ENCODE measurements at places on chromosomes 11 and 22. TPM values are rescaled to one million over a fixed set of nuclear protein-coding genes. Genes with fewer than 3 reads are reported as not detected.

DNA sequence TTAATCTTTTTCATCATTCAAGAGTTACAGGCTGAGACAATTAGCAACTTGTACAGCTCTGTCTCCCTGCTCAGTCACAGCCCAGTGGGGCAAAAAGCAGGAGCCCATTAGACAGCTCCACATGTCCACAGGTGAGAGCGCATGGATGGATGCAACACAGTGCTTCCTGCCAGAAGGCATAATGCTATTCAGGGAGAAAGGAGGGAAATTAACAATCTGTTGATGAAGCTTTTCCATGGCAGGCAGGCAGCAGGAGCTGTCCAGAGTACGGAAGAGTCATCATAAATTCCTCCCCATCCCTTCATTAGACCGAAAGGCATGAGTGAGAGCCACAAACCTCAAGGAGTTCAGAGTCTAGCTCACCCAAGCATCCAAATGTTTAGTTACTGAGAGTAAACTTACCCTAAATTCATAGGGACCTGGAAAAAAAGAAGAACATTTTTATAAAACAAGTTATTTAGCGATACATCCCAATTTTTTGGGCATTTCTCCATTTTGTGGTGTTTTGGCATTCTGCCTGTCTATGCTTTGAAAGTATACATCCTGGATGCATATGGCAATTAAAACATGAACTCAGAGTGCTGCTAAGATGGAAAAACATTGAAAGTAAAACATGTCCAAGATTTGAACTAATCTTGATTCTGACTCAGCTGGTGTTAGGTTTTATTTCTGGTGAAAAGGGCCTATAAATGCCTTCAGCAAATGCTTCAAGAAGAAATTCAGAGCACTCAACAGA lies 428.1 kb downstream of the OPCML start:
- DNase-seq: no peak

DNA sequence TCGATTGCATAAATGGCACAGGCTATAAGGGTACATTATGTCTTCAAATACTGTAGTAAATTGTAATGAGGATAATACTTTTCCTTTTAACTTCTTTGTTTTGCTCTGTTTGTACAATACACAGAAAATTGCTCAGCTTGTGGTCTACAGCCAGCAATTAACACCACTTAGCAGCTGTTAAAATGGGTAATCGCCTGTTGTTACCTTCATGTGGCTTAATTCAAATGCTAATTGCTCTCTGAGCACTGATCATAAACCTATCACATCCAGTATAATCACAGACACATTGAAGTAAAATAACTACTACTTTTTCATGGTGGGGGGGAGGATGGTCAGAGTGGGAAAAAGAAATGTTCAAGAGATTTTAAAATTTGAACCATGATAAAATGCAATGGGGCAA lies 1164.1 kb upstream of the CNTN5 start:
- no peak for DNase-seq

Gene PRR33
- total RNA-seq: not detected

GRCh38 chr11:70845591-70846041 lies 406.8 kb downstream of the SHANK2 start:
- no peak for DNase-seq

GRCh38 chr11:118081241-118081958 lies 4.5 kb downstream of the TMPRSS4 start:
- DNase-seq: no peak

DNA sequence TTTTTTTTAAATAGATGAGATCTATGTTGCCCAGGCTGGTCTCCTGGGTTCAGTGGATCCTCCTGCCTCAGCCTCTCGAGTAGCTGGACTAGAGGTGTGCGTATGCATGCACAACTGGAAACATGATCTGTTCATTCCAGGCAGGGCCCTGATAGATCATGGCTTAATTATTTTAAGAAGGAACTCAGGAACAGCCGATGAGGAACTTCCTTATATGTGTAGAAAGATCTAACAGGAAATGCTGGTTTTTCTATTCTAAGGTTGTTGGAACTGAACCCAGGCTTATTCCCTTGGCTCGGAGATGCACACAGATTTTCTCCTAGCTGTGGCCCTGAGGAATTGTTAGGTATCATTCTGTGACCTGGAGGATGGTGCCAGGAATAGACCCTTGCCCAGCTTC lies 32.4 kb downstream of the SPECC1L start:
- DNase-seq: no peak
